ENCODE measurements at places on chromosomes 13 and 19.

DNA sequence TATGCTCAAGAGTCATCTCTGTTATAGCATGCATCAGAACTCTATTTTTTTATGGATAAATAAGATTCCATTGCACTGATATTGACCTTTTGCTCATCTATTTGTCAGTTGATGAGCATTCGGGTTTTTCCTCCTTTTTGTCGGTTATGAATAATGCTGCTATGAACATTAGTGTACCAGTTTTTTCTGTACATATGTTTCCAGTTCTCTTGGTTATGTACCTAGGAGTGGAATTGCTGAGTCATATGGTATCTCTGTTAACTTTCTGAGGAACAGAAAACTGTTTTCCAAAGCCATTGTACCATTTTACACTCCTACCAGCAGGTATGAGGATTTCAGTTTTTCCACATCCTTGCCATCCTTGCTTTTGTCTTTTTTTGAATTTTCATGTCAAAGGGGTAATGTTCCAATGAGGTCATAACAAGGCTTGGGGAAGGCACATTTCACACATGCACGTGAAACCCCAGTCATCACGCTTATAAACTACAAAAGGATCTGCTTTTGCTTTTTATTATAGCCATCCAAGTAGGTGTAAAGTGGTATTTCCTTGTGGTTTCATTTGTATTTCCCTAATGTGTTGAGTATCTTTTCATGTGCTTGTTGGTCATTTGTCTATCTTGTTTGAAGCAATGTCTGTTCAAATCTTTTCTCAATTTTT lies 14.6 kb downstream of the KBTBD7 start:
- DNase-seq = no peak

DNA sequence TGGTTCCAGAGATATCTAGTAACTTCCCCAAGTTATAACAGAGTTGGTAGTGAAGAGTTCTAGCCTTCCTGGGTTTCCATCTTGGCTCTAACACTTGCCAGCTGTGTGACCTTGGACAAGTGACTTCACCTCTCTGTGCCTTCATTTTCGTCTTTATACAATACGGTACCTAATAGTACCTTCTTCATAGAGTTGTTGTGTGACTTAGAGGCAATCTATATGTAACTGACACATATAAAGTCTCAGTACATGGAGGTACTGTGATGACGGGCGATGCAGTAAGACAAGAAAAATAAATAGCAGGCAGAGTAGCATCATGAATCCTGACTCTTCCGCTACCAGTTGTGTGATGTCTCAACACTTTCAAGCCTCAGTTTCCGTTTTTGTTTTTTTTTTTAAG lies 8.0 kb upstream of the CLASRP start:
- no peak for DNase-seq

GRCh38 chr13:99656844-99657381 lies 155.6 kb downstream of the TM9SF2 start:
- peak; percentile 67 for DNase-seq

DNA sequence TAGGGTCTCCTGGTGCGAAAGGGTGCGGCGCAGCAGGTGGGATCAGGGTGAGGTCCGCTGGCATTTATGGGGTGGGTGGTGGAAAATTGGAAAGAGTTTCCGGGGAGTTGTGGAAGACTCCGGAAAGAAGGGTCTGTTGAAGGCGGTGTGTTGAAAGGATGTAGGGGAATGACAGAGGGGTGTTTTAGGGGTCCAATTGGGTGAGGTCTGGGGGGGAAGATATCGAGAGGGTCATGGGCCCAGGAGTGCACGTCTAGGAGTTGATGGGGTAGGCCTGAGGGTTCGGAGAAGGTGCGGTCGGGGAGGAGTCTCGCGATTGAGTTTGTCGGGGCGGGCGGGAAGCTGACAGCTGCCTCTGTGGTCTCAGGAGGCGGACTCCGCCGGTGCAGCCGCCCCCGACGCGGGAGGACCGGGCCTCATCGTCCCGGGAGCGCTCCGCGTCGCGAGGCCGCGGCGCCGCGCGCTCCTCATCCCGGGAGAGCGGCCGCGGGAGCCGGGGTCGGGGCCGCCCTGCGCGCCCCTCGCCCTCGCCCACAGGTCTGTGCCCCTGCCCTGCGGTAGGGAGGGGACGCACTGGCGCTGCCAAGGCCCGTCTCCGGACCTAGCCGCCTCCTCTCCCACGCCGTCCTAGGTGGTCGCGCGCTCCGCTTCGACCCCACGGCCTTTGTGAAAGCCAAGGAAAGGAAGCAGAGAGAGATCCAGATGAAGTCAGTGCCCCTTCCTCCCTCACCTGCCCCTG lies 7.0 kb downstream of the PGLYRP1 start:
- DNase-seq = peak; percentile 77

- DNase-seq = peak; percentile 59
Measured at GRCh38 chr13:113120300-113121182, 2.1 kb upstream of the F10 start.

- no peak for DNase-seq
Measured at GRCh38 chr13:45206340-45206739, 5.5 kb upstream of the KCTD4 start.

DNA sequence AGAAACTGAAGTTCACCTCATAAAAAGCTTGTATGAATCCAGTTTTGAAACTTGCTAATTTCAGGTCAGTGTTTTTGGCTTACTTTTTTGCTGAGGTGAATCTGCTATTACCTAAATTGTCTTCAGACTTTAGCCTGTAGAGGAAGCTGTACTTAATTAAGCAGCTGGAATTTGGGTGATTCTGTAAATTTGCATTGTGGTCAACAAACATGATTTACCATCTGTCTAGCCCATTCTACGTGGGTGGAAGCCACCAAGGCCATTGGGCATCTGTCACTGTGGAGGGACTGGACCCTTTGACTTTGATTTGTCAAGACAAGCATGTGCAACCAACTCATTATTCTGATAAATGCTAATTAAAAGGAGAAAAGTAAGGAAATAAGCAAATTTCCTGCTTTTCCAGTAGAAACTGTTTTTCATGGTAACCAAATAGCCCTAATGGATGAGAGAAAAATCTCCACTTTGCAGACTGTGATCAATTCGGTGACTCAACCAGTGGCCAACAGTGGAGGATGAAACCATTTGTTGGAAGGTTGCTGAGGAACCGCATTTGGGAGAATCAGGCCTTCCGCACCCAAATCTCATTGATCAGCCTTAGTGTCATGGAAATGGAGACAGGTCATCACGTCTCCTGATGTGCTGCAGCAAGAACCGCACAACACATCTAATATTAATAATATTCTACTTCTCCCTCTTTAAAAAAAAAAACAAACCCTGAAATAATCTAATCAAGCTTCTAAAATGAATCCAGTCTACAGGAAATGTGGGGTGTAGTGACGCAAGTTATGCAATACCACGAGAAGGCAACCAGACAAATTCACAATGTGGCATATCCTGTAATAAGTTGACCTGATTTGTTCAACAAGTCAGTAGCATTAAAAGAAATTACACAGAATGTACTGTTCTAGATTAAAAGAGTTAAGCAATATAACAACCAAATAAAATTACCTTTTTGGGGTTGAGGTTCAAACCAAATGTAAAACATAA lies 54.3 kb downstream of the GARRE1 start:
- peak; percentile 64 for DNase-seq

DNA sequence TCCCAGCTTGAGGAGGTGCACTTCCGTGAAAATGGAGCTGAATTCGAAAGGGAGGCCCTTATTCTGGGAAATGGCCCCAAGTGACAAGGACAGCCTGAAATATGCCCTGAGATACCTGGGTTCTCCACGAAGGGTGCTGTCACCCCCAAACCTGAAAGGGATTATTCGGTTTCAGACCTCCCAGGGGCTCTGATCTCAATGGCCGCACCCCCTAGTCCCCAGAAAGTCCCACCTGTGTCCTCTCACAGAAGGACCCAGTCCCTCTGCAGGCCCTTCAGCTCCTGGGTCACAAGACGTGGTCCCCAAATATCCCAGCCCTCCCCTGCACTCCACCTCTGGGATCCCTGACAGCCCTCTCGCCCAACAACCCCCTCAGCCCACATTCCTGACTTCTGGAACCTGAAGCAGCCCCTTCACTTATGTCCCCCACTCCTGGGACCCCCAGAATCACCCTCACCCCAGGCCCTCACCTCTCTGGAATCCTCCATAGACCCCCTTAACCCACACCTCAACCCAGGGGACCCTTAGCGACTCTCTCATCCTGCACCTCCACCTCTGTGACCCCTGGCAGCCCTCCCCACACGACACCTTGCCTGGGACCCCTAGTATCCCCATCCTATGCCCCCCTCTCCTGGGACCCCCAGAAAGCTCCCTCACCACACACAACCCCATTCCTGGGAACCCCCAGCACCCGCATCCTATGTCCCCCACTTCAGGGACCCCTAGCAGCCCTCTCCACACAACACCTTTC lies 606 bp downstream of the SYNGR4 start:
- no peak for DNase-seq

DNA sequence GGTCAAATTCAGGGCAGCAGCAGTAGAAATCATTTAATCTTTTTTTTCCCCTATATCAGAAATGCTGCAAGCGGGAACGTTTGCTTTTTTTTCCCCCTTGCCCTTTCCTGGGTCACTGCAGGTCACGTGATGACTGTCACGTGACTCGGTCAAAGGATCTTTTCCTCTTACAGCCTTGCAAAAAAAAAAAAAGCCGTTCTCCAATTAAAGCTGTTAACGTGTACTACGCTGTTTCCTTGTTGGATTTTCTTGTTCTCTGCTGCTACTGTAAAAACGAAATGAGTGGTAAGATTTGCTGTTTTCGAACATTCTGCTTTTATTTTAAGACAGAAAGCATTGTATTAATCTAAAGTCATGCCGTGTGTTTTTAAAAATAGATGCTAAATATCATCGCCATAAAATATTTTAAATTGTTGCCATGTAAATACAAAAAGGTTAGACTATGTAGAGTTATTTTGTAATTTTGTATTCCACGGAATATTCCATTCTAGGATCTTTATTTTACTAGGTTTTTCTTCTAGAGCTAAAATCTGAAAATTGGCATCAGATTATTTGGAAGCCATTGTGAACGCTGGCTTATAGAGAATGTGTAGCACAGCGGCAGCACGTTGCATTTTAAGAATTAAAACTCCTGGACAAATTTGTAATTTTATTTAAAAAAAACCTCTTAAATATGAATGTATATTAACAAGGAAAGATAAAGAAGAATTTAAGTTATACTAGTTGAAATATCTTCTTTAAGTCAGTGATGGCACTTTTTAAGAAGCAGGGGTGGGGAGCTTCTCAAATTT lies 109.8 kb upstream of the MLNR start:
- DNase-seq = peak; percentile 87

DNA sequence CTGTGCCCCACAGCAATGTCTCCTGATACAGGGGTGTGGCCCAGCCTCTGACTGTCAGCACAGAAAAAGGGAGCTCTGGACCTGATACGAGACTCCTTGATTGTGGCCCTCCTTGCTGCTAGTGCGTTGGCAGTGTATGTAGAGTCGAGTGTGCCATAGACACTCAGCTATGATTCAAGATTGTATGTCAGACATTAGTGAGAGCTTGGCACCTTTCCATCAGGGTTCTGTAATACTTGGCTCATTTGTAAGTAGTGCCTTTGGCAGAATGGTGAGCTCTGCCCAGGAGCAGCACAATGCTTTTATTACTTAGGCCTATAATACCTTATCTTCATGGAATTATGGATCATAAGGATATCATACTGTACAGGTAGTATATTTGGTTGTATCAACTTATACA lies 83.4 kb downstream of the ATP8A2 start:
- DNase-seq = no peak

- DNase-seq = no peak
Measured at GRCh38 chr19:35436477-35437405, 11.3 kb upstream of the FFAR2 start.

- DNase-seq = no peak
Measured at GRCh38 chr13:112671359-112671758, 18.5 kb upstream of the ATP11A start.

DNA sequence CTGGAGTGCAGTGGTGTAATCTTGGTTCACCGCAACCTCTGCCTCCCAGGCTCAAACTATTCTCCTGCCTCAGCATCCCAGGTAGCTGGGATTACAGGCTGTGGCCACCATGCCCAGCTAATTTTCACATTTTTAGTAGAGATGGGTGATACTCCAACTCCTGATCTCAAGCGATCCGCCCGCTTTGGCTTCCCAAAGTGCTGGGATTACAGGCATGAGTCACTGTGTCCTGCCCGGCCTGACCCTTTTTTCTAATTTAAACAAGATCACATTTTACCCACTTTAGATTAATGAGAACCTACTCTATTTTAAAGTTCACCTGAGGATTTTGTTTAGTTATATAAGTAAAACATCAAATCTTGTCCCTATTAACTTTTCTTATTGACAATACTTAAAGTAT lies 91.8 kb upstream of the POSTN start:
- no peak for DNase-seq

DNA sequence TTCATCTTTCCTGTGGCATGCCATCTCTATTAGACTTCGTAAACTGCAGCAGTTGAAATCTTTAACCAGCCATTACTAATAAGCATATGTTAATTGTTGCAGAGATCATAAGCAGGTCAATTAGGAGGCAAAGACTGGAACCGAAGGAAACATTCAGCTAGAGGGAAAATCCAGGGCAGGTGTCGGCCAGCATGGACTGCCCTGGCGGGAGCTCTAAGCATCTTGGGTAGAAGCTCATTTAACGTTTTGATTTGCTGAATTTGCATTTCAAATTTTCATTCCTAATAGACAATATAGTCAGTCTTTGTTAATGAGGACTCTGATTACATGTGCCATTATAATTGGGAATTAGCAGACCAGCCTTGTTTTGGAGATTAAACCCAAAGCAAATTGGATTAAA lies 238.6 kb downstream of the POU4F1 start:
- DNase-seq = no peak

Data from activated effector memory CD4-positive, alpha-beta T cell treated with anti-CD3 and anti-CD28 coated beads, Interleukin-2, amount 50 U/mL, for 16 hours (primary cell).